ENCODE measurements at places on chromosomes 2 and 18.

DNA sequence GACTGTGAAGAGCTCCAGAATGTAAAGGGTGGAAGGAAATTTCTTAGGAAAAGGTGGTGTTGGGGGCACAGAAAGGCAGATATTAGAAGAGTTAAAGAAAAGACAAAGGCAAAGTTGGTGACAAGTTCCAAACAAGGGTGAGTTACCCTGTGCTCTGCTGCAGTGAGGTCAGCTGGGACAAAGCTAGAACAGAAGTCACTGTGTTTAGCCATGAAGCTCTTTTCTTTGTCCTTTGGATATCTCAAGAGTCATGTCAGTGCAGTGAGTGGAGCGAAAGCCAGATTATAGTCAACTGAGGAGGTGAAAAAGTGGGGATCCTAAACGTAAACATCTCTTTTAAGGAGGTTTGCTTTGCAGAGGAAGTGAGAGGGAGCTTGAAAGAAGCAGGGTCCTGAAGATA is 187.8 kb upstream of the ALPP start:
- no peak for DNase-seq

GRCh38 chr2:12202313-12203075 is 456.1 kb downstream of the LPIN1 start:
- DNase-seq, result no peak

DNA sequence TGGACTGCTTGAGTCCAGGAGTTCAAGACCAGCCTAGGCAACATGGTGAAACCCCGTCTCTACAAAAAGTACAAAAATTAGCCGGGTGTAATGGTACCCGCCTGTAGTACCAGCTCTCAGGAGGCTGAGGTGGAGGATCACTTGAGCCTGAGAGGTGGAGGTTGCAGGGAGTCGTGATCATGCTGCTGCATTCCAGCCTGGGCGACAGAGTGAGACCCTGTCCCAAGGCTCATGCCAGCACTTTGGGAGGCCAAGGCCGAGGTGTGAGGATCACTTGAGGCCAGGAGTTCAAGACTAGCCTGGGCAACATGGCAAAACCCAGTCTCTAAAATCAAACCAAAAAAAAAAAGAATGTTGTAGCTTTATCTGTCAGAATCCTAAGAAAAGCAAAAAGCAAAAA is 25.4 kb downstream of the SMC6 start:
- no peak for DNase-seq

- no peak for DNase-seq
These were observed 406.2 kb downstream of the SUCLG1 start for GRCh38 chr2:84052913-84053312.

GRCh38 chr2:236776695-236777251 is 207.1 kb downstream of the ACKR3 start:
- no peak for DNase-seq

GRCh38 chr2:98819231-98819766 is 88.4 kb upstream of the MGAT4A start:
- no peak for DNase-seq

DNA sequence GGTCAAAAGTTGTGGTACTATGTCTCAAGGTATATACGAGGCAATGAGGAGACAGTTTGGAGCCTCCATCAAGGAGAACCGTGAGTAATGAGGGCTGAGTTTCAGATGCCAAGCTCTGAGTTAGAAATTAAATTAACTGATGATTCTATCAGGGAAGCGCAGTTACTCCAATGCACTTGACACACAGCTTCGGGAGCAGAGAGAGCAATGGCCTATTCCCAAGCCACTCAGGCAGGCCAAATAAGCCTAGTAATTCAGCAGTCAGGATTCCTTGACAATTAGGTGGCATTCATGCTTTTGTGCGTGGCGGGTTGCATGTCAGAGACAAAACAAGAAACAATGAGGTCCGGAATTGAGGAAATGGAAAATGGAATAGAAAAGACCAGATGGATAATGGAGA is 123.2 kb downstream of the MMADHC start:
- DNase-seq, result no peak

DNA sequence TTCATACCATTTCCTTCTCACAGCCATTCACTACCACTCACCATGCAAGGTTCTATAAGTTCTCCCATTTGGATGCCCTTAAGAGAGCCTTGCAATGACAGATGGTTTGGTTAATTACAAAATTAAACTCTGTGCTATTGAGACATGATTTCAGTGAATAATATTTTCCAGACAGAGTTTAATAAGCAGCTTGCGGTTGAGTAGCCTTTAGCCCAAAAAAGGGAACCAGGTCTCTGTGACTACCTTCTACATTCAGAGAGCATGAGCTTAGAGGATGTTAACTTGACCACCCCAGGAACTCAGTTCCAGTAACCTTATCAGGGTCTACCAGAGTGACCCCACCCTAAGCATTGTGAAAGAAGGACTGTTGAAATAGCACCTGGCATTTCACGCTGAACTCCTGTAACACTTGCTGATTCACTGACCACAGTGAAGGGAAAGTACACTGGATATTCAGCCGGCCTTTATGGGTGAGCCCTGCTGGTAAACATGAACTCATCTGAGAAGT is 1173.1 kb upstream of the ZEB2 start:
- DNase-seq, result no peak

DNA sequence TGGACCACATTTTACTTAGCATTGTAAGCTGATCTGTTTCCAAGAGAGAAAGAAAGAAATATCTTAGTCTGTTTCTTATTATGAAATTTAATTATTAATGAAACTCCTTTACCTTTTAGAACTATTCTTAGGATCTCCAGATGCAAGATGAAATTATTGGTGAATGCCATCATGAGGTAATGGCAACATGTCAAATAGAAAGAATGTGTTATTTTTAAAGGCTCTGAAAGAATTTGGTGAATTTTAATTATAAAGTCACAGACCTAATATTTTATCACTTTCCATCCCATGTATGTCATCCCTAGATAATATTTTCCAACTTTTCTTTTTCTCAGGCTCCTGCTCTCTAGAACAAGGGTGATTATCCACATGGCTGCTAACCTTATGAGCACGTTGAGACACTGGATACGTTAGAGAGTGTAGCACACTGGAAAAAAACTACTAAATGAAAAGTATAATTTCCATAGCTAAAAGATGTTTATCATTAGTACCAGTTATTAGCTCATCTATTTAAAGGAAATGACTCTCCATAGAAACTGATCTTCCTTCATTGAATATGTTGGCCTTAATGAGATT is 95.2 kb upstream of the SCG2 start:
- DNase-seq, result no peak

DNA sequence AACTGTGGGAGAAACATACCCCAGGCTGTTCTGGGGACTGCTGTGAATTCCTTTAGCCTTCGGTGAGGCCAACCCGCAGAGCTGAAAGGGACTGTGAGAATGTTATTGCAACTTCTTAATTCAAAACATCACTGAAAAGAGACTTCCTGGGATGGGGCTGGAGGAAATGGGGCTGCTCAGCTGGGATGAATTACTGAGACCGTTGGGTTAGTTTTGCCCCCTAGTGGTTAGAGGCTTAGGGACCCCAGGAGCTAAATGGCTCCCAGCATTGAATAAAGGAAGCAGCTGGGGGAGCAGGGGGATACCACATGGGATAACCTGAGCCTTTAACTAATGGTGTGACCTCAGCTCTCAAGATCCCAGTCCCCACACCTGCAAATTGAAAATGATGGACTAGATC is 941.1 kb upstream of the FANCL start:
- no peak for DNase-seq

- DNase-seq, result no peak
These were observed 204.7 kb downstream of the INSIG2 start for GRCh38 chr2:118292991-118293390.

- DNase-seq, result no peak
These were observed 11.4 kb downstream of the MYO5B start for GRCh38 chr18:50183556-50183955.

DNA sequence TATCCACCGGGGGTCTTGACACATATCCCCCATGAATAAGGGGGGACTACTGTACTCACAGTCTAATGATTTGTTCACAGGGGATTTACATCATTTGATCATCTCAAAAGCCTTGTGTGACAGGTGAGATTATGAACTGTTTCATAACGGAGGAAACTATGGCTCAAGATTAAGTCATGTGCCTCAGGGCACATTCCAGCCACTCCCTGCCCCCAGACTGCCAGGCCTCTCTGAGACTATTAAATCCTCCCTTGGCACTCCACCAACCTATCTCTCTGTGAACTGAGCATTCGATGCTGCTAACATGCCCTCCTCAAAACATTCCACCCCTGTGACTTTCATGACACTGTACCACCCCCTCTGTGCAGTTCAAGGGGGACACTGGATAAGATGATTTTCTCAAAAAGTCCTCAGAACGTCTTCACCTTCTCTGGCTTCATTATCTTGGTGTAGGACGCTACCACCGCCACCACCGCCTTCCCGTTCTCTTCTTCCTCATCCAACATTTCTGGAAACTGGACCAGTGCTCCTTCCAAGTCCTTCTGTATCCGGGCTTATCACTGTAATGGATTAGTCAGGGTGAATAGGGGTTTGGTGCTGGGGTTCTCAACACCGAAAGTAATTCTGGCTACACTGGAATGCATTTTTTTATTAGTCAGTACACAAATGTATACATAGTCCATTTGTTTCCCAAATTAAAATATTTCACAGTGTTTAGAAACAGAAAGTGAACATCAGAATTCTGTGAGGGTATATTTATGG is 169.6 kb downstream of the KCNS3 start:
- DNase-seq, result no peak

DNA sequence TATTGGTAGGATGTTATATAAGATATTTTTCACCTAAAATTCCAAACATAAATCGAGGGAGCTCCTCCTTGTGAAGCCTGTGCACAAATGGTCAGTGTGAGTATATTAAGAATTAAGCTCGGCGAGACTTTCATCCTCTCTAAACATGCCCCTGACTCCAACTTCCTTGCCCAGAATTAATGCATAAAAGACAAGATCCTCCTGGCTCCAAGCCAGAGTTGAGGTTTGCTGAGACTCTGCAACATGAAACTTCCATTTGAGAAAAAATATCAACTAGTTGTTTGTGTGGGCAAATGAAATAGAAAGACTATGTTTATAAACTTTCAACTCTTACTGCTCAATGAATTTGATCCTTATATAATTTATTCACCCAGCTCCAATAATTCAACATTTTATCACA is 68.1 kb downstream of the CCDC178 start:
- DNase-seq, result no peak

GRCh38 chr2:168470320-168471162 is 14.5 kb downstream of the CERS6 start:
- no peak for DNase-seq

DNA sequence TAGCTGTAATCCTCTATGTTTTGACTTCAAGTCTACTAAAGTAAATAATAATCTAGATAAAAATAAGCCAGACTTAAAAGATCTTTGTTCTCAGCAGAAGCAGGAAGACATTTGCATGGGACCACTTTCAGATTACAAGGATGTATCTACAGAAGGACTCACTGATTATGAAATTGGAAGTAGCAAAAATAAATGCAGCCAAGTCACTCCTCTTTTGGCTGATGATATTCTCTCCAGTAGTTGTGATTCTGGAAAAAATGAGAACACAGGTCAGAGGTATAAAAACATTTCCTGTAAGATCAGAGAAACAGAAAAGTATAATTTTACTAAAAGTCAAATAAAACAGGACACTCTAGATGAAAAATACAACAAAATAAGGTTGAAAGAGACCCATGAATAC is 338.4 kb downstream of the ZNF804A start:
- DNase-seq, result no peak

GRCh38 chr2:60555066-60555782 is 1.8 kb upstream of the BCL11A start:
- DNase-seq, result no peak

DNA sequence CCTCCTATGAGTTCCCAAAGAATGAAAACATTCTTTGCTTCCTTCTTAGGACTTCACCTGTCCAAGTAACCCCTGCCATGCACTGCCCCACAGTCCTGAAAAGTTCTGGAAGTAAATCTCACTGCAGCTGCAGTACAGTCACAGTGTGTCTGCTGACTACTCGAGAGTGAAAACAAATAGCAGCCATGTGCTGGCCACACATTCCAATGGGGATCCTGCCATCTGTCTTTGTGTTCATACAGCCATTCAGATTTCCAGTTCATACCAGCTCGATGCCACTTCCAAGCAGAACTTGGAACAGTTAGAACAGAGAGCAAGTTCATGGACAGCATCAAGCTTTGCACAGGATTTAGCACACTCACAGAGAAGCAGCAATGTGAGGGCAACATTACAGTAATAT is 629.9 kb upstream of the ACVR2A start:
- no peak for DNase-seq

DNA sequence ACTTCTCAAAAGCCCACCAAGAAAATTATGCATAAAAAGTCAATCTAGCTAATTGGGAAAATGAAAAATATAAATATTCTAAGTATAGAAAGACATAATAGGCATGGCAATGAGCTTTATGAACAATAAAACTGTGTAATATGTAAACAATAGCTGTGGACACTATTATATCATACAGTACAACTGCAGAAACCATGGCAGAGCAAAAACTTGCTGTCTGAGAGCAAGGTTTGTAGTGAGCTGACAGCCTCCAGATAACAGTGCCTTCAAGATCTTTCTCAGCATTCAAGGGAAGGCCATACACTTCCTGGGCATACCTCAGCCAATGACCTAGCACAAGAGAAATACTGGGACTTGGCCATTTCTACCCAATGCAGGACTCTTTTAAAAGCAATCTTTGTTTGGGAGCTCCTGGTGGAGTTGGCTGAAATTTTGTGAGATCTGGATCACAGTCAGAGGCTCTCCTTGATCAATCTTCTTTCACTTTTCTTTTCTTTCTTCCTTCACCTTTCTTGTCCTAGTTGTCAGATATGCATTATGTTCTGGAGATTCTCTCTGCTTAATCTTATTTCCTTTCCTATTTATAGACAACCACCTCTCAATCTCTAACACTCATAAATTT is 427.2 kb upstream of the UBE2E3 start:
- no peak for DNase-seq

DNA sequence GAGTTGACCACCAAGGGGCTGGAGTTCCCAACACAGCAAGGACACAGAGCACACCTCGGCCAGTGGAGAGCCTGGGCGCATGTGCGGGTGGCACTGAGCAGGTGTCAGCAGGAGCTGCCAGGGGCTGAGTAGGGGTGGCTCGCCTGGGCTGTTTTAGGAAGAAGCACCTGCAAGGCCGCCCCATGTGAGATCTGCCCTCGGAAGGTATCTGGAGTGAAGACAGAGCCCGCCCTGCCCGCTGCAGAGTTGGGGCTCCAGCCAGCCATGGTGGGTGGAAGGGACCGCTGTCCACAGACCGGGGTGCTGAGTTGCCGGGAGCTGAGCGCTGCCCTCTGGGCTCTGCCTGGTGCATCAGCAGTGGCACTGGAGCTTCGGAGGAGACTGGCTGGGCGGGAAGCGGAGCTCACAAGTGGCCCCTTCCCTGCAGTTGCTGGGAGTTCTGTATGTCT is 35.2 kb downstream of the MTERF4 start:
- DNase-seq, result no peak

- DNase-seq, result no peak
These were observed 157.6 kb downstream of the EN1 start for GRCh38 chr2:118689874-118690273.
